ENCODE measurements at places on chromosomes 12 and 14. TPM values are rescaled to one million over a fixed set of nuclear protein-coding genes. Genes with fewer than 3 reads are reported as not detected.

Gene EIF2S3B
- 0.28 TPM for total RNA-seq

Gene KLRC3
- total RNA-seq: 3.5 TPM

DNA sequence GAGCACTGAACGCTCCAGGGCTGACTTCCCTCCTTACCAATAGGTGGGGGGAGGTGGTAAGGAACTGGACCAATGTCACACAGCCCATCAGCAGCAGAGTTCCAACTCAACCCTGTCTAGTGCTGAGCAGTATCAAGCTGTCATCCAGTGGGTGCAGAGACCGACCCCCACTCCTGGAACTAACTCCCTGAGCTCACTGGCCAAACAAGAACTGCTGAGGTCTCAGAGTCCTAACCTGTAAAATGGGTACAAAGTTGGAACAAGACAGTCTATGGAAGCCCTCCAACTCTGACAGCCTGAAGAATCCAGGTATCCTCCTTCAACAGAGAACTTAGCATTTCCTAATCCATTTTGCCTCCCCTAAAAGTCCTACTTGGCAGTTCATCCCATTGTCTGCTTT lies 91.1 kb upstream of the CLMN start:
- no peak for DNase-seq

Gene ITPK1
- total RNA-seq: 37.3 TPM

DNA sequence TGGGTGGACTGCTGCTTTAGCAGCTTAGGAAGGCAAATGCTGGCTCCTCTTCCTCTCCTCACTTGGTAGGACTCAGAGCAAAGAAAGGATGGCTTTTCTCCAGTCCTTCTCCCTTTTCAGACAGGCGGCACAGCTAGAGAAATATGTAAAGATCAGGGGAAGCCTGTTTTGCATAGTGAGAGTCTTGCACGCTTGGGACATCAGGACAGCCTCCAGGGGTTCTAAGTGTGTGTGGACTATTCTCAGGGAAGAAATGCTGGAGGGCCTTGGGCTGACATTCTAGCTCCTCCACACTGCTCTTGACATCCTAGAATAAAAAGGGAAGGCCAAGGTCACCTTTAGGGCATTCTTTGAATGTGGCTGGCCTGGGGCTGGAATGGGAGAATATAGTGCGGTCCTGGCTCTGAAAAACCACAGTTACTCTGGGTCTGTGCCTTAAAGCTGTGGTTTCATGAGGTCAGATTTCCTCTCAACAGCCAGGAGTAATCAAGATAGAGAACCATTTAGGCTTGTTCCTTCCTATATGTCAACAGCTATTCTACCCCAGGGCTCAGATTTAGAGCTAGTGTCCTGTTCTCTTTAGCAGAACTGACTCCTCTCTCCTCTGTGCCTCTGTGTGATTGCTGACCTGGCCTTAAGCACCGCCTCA lies 24.3 kb downstream of the CMA1 start:
- DNase-seq: no peak

DNA sequence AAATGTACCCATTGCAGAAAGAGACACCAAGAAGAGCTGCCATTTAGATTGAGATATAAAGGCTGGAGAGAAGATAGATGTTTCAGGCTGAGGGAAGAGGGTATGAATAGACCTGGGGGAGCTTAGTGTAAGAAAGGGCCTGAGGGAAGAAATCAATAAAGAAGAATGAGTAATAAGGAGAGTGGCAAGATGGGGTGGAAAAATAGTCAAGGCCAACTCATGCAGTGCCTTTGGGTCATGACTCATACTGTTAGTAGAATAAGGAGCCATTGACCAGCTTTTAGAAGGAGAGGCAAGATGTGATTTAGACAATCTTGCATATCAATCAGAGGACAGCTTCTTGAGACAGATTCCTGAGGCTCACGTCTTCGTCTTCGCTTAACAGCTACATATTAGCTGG lies 287.5 kb downstream of the DUSP6 start:
- no peak for DNase-seq

GRCh38 chr12:101696251-101697196 lies 916 bp upstream of the CHPT1 start:
- DNase-seq: no peak

DNA sequence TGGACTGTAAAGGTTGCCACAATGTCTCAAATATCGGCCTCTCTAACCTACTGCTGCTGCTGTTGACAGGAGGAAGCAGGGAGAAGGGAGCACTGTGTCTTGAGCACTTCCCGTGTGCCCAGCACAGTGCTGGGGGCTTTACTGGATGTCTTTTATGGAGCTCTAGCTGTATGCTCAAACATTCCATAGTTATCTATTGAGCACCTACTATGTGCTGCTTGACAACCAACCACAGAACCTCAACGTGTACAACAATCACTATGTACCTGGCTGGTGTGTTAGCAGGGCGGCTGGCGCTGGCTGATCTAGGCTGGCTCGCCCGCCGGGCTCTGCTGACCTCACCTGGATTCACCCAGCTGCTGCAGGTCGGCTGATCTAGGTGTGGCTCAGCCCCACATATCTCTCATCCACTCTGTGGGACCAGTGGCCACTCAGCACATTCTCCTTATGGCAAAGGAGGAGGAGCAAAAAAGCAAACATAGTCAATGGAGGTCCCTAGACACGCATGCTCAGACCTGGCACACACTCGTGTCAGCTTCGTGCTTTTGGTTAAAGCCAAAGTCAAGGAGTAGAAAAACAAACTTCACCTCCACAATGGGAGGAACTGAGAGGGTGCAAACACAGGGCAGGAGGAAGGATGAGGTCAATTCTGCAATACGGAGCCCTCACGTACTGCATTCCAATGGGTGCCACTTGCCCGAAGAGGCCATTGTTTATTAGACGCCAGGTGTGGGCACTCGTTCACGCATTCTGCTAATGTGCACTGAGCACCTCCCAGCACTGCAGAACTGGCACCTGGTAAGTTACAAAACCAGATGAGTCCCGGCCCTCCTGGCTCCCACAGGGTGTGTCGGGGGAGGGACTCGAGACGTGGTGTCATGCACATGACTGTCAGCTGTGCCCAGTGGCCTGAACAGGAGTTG lies 147.2 kb downstream of the SCARB1 start:
- no peak for DNase-seq

GRCh38 chr12:67649261-67649569 lies 670 bp downstream of the DYRK2 start:
- peak; percentile 24 for DNase-seq

GRCh38 chr12:99111600-99111999 lies 466.5 kb downstream of the APAF1 start:
- DNase-seq: no peak

DNA sequence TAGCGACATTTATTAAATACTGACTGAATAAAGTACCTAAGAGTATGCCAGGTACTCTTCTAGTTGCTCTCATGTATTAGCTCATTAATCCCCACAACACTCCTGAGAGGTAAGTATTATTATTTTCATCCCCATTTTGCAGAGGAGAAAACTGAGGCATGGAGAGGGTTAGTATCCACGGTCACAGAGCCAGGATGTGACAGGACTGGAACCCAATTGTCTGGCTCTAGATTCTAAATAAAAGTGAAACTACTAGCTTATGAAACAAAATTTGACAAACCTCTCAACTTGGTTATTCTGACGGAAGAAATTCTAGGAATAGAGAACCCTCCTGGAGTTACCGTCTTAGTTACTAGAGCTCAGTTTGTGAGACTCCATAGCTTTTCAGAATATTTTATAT lies 112.2 kb downstream of the CHST11 start:
- DNase-seq: no peak

DNA sequence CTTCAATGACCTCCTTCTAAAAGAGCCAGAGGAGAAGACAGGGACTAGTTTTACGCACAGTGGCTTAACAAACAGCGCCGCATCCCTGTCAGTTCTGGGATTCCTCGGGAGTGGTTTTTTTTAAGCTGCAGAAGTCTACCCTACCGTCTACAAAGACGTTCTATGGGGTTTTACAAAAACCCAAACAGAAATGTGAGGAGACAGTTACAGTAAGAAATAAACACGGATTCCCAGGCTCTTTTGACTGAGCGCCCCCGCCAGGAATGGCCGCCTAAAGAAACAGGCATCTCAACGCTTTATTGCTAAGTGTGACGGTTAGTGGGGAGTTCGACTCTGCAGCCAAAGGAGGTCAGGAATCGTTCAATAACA lies 484 bp downstream of the ALKBH1 start:
- no peak for DNase-seq

All from T-cell (primary cell).